Endodermal cell (in vitro differentiated cells): ENCODE measurements at places on chromosomes 16 and 17. TPM values are rescaled to one million over a fixed set of nuclear protein-coding genes. Genes with fewer than 3 reads are reported as not detected.

DNA sequence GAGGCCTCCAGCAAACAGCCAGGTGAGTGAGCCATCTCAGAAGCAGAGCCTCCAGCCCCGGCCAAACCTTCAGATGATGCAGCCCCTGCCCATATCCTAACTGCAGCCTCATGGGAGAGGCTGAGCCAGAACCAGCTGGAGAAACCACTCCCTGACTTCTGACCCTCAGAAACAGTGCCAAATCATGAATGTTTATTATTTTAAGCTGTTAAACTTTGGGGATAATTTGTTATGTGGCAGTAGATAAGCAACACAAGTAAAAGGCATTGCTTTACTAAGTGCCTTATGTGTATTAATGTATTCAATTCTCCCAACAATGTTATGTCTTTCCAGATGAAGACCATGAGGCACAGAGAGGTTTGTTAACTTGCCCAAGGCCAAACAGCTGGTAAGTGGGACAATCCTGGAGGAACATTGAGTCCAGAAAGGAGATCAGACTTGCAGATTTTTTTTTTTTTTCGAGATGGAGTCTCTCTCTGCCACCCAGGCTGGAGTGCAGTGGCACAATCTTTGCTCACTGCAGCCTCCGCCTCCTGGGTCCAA, 59.6 kb downstream of the SOCS1 start:
- no peaks in the 10 kb centered on the region for H3K27me3 ChIP-seq
- H3K36me3 ChIP-seq: no peaks in the 10 kb centered on the region
- H3K27ac ChIP-seq: no peak overlapping the region
- no peak for DNase-seq
- no peaks in the 10 kb centered on the region for H3K4me1 ChIP-seq

DNA sequence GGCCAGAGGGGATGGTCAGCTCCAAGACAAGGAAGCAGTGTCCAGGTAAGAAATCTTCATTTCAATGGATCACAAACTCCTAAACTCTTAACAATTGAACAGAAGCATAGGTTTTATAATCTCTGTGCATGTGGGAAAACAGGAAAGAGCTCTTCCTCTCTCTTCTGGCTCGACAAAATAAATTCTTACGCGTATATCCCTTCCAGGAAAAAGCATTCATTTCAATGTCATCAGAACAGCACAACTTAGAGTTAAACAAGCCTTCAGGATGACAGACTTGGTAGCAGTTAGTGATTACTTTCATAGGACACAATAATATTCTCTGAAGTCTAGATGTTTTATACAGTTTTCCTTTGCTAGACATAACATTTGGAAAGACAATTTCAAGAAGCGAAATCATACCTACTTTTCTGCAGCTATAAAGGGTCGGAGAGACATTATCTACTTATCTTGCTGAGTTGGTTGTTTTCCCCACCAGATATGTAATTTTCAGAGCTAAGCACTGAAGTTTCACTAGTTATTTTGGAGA, 19.3 kb upstream of the SLC35G3 start:
- H3K4me1 ChIP-seq: no peaks in the 10 kb centered on the region
- no peak overlapping the region for H3K27ac ChIP-seq
- H3K4me3 ChIP-seq: no peak overlapping the region
- H3K36me3 ChIP-seq: no peaks in the 10 kb centered on the region
- H3K27me3 ChIP-seq: peaks cover 25% of the 10 kb centered on the region

The HS3ST6 gene
- total RNA-seq: not detected in 2 replicates

DNA sequence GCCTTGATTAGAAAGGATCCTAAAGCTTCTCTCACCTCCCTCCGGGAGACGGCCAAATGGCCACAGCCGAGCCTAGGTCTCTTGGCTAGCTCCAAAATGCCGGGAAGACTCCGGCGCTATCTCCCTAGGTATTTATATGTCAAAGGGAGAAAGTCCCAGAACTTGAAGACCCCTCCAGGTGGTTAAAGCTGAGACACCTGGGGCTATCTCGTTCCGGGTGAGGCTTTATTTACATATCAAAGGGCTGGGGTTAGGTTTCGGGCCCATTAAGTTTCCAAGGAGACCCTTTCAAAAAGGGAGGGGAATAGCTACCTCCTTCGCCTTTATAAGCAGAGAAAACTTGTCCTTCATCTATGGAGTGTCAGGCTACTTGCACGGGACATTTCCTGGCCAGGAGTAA, 70.9 kb upstream of the KIFC3 start:
- no peak overlapping the region for H3K4me3 ChIP-seq
- H3K36me3 ChIP-seq: no peaks in the 10 kb centered on the region
- DNase-seq: peak; percentile 79

GRCh38 chr17:73820686-73821448, 176.6 kb upstream of the SDK2 start:
- no peaks in the 10 kb centered on the region for H3K27me3 ChIP-seq
- no peaks in the 10 kb centered on the region for H3K36me3 ChIP-seq
- no peak overlapping the region for H3K27ac ChIP-seq
- peak; percentile 90 for DNase-seq

DNA sequence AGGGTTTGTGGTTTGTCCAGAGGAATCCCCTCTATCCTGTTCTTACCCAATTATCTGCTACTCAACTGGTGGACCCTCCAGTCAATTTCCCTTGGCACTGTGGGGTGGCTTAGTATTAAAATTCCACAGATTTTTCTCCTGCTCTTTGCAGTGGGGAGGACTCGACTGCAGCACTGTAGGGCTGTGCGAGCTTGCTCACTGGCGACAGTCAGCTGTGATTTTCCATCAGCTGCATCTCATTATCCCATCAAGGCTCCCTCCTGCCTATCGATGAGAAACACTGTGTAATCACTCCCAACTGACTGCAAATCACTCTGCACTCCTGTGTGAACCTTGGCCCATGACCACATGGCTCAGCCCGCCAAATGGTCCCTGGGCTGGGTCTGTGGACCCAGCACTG, 90.5 kb upstream of the MAF start:
- no peak for DNase-seq
- H3K4me1 ChIP-seq: peaks cover 6% of the 10 kb centered on the region
- H3K27me3 ChIP-seq: no peaks in the 10 kb centered on the region
- no peak overlapping the region for H3K27ac ChIP-seq

The DRC3 gene
- total RNA-seq: 1.6 and 2.6 TPM in 2 replicates

- no peak for DNase-seq
- no peak overlapping the region for H3K27ac ChIP-seq
- peaks cover 9% of the 10 kb centered on the region for H3K4me1 ChIP-seq
- no peaks in the 10 kb centered on the region for H3K36me3 ChIP-seq
Observed at GRCh38 chr16:631808-632358, 1.1 kb downstream of the WFIKKN1 start.

The PLLP gene
- 5.9 and 6.5 TPM in 2 replicates for total RNA-seq

The WFDC1 gene
- 0.14 to 0.15 TPM in 2 of 3 replicates, not detected in the other for total RNA-seq

- H3K27ac ChIP-seq: no peak overlapping the region
- H3K4me1 ChIP-seq: no peaks in the 10 kb centered on the region
- DNase-seq: no peak
- H3K36me3 ChIP-seq: no peaks in the 10 kb centered on the region
- H3K27me3 ChIP-seq: no peaks in the 10 kb centered on the region
Observed at GRCh38 chr16:83689385-83689831, 118.4 kb upstream of the HSBP1 start.

The GAS2L2 gene
- total RNA-seq: 0.17 TPM in 1 of 3 replicates, not detected in the others

- no peaks in the 10 kb centered on the region for H3K4me1 ChIP-seq
- no peak for DNase-seq
- H3K4me3 ChIP-seq: no peak overlapping the region
- H3K27ac ChIP-seq: no peak overlapping the region
Observed at GRCh38 chr17:7491583-7491982, 7.4 kb downstream of the POLR2A start.

DNA sequence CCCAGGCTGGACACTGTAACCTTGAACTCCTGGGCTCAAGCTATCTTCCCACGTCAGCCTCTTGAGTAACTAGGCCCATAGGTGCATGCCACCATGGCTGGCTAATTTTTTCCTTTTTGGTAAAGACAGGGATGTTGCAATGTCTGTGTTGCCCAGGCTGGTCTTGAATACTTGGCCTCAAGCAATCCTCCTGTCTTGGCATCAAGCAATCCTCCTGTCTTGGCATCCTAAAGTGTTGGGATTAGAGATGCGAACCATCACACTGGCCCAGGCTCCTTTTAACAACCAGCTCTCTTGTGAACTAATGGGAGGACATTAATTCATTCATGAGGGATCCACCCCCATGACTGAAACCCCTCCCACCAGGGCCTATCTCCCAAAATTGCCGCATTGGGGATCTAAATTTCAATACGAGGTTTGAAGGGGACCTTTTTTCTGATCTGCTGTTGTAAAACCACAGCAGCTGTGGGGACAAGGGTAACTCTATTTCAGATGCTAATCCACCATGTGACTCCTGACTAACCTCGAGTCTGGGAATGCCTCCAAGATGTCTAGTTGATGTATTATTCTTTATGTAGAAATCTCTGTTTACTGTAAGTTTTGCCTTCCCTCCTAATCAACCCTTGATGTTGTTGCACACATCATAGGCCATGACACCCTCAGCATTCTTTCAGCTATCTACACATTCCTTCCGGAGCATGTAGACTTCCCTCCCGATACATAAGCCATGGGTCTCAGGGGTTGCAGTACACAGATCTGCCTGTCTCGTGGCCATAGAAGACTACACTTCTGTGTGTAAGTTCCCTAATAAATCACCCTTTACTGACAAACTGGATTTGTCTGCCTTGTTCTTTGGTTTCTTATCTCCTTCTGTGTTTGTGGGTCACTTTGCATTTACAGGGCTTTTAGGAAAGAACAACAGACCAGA, 37.6 kb downstream of the RNF112 start:
- no peaks in the 10 kb centered on the region for H3K27me3 ChIP-seq
- no peak overlapping the region for H3K27ac ChIP-seq
- H3K4me1 ChIP-seq: peaks cover 3% of the 10 kb centered on the region
- peaks cover 12% of the 10 kb centered on the region for H3K36me3 ChIP-seq
- peak overlapping the region; percentile 23 for H3K4me3 ChIP-seq
- DNase-seq: peak; percentile 37

DNA sequence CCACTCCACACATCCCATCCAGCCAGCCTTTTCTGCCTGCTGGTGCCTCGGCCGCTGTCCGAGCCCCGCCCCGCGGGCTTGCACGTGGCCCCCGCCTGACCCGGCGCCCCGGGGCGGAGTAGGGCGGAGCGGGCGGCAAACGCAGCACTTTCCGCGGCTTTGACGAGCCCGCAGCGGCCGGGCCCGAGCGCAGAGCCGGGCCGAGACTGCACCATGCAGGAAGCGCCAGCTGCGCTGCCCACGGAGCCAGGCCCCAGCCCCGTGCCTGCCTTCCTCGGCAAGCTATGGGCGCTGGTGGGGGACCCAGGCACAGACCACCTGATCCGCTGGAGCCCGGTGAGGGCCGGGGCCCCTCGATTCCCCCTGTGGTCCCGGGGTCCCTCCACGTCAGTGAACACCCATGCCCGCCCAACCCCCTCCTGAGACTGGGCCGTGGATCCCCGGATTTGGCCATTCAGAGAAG, at the start of gene HSF4:
HSF4 (plus strand) TSS at position 147 of the 463 bp plus-strand sequence; CDS start at position 214, 67 bp downstream.
- H3K4me1 ChIP-seq: no peaks in the 10 kb centered on the region
- no peaks in the 10 kb centered on the region for H3K36me3 ChIP-seq
- H3K27me3 ChIP-seq: peaks cover 100% of the 10 kb centered on the region
- DNase-seq: peak; percentile 69

- H3K36me3 ChIP-seq: peaks cover 80% of the 10 kb centered on the region
- H3K4me3 ChIP-seq: no peak overlapping the region
Observed at GRCh38 chr16:21175397-21175796, 16.9 kb downstream of the LDAF1 start.

GRCh38 chr16:89442990-89443726, 47.2 kb downstream of the ANKRD11 start:
- H3K27me3 ChIP-seq: no peaks in the 10 kb centered on the region
- no peak overlapping the region for H3K4me3 ChIP-seq
- no peaks in the 10 kb centered on the region for H3K36me3 ChIP-seq
- H3K4me1 ChIP-seq: peaks cover 5% of the 10 kb centered on the region

DNA sequence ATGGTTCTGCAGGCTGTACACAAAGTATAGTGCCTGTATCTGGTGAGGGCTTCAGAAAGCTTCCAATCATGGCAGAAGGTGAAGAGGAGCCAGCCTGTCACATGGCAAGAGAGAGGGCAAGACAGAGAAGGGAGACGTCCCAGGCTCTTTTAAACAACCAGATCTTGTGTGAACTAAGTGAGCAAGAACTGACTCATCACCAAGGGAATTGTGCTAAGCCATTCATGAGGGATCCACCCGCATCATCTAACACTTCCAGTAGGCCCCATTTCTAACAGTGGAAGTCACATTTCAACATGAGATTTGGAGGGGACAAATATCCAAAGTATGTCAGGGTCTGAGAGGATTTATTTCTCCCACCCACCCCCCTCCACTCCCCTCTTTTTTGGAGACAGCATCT, 56.2 kb upstream of the ELAC2 start:
- DNase-seq: no peak
- no peak overlapping the region for H3K4me3 ChIP-seq
- no peak overlapping the region for H3K27ac ChIP-seq
- no peaks in the 10 kb centered on the region for H3K36me3 ChIP-seq
- no peaks in the 10 kb centered on the region for H3K27me3 ChIP-seq
- H3K4me1 ChIP-seq: no peaks in the 10 kb centered on the region

GRCh38 chr17:17533901-17534441, 37.8 kb upstream of the RASD1 start:
- no peak overlapping the region for H3K4me3 ChIP-seq
- H3K27ac ChIP-seq: no peak overlapping the region
- DNase-seq: no peak

DNA sequence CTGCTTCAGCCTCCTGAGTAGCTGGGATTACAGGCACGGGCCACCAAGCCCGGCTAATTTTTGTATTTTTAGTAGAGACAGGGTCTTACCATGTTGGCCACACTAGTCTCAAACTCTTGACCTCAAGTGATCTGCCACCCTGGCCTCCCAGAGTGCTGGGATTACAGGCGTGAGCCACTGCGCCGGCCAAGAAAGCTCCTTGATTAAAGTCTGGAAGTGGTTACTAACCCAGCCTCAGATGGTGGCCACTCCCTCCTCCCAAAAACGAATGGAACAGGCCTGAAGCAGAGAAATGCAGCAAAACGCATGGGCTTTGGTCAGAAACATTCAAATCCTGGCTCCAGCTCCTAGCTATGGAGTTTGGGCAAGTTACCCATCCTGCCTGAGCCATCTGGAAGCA, 11.3 kb downstream of the FKBP10 start:
- no peaks in the 10 kb centered on the region for H3K4me1 ChIP-seq
- no peak overlapping the region for H3K4me3 ChIP-seq
- DNase-seq: no peak
- H3K27ac ChIP-seq: no peak overlapping the region
- peaks cover 26% of the 10 kb centered on the region for H3K36me3 ChIP-seq
